ENCODE measurements at places on chromosomes 5 and 9.

- no peak for DNase-seq
These were observed 75.4 kb upstream of the LRRTM2 start for GRCh38 chr5:138950421-138951031.

DNA sequence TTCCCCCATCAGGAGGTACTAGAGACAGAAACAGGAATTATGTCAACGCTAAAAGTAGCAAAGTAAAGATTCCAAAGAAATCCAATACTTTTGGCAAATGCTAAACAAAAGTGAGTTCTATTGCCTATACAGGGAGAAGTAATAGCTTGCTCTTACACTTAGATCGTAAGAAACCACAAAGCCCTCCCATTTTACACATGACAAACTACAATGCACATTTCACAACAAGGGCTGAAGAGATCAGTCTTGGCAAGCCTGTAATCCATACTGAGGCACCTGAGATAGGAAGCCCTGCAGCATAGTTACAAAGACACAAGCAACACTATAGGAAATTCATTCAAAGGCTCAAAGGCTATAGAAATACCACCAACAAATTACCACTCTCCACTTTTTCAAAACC lies 7.7 kb downstream of the HNRNPK start:
- DNase-seq = no peak

- no peak for DNase-seq
These were observed 39.2 kb downstream of the RCL1 start for GRCh38 chr9:4831944-4832343.

GRCh38 chr5:57174128-57174889 lies 450 bp downstream of the GPBP1 start:
- no peak for DNase-seq

DNA sequence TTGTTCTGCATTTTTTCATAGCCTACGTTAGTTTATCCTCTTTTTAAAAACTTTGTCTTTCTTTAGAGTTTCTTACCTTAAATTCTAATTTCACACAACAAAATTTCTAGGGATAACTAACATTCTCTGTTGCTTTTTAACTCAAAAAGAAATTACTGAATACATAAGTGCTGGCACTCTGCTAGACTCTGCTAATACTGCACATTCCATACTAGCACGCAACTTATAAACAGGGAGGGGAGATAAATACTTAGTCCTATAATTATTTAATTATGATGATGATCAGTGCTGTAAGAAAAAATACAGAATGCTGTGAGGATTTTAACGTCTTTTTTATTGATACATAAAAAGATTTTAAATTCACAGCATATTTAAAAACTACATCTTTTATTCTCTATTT lies 25.1 kb downstream of the RNF145 start:
- no peak for DNase-seq

DNA sequence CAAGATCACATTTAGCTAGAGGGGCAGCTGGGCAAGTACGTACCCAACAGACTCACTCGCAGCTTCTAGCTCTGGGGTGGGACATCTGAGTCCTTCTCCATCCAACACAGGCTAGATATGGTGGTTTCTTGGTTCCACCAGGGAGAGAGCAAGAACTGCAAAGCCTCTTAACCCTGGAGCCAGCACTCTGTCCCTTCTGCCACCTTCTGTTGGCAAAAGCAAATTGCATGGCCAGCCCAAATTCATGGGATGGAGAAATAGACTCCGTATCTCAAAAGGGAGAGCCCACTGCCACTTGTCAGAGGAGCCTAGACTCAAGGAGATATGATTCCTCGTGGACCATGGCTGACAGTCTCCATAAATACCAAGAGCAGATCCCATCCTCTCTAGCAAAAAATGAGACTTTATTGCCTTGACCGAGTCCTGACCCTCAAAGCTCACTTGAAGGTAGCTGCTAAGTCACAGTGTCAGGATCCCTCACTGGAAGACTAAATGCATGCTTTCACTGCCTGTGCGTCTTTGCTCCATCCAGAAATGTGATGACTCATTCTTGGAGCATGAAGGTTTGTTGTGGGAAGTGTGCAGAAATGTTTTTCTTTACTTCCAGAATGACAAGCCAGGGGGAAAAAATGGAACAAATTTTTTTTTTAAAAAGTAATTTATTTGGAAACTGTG lies 28.8 kb upstream of the ROR2 start:
- no peak for DNase-seq

DNA sequence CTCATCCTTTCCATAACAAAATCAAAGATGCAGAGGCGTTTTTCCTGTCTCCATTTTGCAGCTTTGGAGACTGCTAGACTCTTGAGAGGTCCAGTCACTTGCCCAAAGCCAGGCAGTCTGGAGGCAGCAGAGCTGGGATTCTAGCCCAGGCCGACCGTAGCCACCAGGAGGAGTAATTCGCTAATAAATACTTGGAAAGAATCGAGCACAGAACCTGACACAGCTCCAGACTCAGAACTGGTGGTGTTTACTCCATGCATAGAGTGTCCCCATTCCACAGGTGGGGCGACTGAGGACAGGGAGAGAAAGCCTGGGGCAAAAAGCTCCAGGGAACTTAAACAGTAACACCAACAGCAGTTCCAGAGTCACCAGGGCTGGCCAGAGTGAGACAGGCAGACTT lies 10.7 kb upstream of the CERCAM start:
- no peak for DNase-seq

GRCh38 chr5:149080294-149080693 lies 17.4 kb upstream of the SH3TC2 start:
- no peak for DNase-seq

DNA sequence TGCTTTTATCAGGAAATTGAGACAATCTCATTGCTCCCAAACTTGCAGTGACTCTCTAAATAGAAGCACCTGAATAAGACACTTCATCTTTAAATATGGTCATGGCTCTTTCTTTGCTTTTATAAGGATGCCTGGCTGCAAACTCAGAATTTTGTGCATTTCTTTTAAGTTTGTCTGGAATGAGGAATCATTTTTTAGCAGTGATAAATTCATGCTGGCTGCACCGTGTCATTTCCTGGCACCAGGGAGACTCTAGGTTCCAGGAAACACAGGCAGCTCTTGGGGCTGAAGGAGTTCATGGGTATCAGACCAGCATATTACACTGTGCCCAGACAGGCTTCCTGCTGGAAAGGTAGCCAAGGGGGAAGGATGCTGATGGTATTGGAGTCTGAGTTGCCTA lies 109.9 kb downstream of the NUDT12 start:
- no peak for DNase-seq

GRCh38 chr9:38125889-38126288 lies 56.9 kb upstream of the SHB start:
- DNase-seq = no peak

DNA sequence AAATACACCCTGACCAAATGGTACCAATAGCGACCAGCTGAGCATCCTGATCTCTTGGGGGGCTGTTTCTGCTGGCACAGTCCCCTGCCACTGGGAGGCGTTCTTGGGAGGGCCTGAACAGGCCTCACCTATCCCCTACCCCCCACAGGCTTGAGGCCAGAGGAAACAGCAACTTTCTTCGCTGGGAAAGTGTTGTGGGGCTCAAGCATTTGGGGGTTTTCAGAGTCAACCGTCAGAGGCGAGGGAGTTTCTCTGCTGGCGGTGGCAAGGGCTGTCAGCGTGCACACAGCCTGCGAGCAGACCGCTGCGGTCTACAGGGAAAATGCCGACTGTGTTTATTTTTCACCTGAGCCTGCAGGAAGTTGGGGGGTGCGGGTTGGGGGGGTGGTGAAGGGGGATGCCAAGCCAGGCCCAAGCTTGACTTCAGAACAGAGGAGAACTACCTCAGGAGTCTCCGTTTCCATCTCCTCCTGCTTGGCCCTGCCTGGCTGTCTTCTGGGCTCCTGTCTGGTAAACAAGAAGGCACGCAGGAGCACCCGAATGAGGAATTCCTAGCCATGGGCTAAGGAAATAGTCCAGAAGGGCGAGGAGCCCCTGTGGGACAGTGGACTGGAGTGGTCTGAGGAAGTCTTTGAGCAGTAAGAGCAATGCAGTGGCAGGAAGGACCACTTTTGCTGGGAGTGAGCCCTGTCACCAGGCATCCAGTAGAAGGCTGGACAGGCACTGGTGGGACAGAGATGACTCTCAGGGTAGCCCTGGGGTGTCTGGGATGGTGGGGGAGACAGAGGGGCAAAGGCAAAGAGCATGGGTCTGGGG lies 18.1 kb downstream of the TCF7 start:
- DNase-seq = no peak

DNA sequence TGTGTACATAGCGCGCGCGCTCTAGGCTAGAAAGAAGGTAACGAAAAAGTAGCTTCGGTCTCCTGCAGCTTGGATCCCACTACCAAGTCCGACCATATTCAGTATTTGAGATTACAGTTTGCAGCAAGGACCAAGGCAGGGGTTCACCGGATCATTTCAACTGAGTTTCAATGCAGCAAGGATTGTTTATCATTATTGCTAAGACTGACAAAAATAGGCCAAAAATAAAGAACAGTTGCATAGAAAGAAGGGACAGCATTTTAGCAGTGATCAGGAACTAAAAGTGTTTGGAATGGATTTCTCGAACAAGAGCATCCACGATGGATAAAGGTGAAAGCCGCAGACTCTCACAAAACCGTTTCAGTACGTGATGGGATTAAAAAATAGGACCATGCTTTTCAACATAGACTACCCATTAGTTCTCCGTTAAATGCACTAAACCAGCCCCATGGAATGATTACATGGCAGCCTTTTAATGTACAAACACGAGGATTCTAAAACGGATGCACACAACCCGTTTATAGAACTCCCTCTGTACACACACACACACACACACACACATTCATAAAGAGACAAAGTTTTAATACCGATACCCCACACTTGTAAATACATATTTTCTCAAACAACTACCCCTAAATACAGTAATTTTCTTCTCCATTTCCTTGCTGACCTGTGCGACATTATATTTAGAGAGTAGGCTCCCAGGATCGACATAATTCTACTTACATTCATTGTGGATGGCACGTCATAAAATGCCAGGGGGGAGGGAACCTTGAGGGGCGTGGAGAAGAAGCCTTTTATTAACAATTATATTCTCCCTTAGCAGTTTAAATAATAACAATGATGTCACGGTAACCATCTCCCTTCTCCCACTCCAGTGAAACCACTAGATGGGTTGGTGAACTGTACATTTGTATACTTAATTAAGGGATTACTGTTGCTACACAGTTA lies 197.1 kb downstream of the MEF2C start:
- DNase-seq = no peak

DNA sequence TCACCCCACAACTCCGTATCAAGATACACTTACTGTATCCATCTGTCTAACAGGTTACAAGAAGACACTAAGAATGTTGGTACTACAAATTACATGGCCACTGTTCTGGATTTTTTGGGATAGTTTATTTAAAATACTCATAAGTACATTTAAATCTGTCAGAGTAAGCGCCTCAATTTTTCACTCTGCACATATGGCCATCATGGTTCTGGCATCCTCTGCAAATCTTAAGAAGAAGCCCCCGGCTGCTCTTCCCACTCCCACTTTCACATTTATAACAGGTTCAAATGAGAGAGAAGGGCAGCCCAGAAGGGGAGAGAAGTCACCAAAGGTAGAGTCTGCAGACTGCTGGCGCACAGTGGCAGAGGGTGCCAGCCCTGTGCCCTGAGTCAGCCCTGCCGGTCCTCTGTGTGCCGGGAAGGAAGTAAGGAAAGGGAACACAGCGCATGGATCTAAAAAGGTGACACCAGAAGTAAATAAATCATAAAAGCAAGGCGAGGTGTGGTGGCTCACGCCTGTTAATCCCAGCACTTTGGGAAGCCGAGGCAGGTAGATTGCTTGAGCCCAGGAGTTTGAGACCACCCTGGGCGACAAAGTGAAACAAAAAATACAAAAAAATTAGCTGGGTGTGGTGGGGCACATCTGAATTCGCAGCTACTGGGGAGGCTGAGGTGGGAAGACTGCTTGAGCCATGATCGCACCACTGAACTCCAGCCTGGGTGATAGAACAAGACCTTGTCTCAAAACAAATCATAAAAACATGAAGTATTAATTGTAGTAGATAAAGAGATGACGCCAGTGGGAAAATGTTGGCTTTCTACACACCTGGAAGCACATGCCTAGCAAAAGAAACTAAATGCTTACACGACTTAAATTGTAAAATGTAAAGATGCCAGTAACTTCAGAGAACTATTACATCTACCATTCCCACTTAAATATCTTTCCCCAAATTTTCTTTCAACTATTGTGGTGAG lies 30.0 kb downstream of the RNF130 start:
- no peak for DNase-seq

- no peak for DNase-seq
These were observed 11.2 kb downstream of the ENC1 start for GRCh38 chr5:74629326-74629725.

DNA sequence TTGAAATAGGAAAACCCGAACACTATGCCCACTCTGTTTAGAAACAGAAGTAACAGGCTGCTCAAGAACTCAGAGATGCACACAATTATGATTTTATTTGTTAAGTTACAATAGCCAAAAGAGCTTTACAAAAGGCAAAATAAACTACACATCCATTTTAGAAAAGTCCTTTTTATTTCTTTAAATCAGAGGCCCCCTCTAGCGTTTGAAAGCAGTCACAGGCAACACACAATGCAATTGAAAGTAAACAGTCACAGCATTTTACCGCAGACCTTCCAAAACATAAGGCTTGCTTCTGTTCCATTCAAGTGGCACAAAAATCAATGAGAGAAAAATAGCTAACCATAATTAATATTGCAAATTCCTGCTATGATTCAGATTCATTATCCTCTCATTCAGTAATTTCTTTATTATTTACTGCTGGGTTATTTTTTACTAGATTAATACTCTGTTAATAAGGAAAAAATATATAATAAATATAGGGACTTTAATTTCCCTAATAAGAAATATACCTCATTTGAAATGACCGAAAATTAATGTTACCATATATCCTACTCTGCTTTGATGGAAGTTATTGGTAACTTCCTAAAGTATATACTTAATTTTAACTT lies 78.3 kb downstream of the CEP120 start:
- DNase-seq = no peak

DNA sequence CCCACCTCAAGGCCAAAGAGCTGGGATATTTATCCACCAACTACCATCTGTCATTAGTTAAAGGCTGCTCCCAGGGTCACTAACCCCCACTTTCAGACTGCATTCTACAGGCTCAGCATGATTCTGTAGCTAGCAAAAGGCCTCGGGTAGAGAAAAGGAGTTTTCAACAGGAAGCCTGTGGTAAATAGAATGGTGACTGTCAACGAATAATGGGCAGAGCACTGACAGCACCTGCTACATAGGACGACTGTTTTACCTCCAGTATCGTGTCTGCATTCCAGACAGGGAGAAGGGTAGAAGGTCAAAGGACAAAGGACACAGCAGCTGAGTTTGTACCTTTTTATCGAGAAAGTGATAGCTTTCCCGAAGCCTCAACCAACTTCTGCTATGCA lies 20.3 kb downstream of the MFAP3 start:
- no peak for DNase-seq

DNA sequence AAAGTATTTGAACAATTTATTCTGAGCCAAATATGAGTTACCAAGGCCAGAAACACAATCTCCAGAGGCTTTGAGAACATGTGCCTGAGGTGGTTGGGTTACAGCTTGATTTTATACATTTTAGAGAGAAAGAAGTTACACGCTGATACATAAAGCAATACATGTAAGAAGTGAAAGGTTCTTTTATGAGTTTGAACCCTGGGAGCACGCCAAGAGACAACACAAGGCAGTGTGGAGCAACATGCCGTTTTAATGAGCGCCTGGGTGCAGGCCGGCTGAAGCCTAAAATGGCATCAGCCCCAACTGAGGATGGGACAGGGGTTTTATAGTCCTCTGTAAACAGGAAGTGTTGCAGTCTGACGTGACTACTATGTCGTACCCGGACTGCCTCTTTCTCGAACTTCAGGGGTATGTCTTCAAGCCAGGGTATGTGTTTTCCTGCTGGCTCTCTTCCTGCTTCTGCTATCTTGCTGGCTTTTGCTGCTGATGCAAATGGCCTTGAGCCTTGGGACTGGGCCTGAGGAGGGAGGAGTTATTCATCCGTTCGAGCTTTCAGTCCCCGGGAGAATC lies 193.7 kb downstream of the CYLC2 start:
- DNase-seq = no peak

All from esophagus squamous epithelium (tissue), 5 donors.